Adipocyte (in vitro differentiated cells): ENCODE measurements at places on chromosomes 1 and 21.

DNA sequence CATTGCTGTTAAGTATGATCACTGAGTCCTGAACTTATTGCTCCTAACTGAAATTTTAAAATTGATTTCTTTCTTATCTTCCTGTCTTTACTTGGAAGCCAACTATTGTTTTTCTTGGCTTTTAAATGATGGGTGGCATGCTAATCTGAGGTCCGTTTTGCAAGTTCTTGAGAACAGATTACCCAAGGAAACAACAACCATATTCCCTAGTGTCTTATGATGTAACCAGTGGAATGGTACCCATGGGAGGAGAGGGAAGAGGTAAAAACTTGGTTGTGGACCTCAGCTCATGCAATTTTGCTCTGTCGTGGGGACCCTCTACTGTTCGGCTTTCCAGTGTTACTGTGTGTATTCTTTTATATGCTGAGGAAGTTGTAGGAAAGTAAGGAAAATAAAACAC lies 454.8 kb upstream of the ADAMTS5 start:
- no peak for DNase-seq

DNA sequence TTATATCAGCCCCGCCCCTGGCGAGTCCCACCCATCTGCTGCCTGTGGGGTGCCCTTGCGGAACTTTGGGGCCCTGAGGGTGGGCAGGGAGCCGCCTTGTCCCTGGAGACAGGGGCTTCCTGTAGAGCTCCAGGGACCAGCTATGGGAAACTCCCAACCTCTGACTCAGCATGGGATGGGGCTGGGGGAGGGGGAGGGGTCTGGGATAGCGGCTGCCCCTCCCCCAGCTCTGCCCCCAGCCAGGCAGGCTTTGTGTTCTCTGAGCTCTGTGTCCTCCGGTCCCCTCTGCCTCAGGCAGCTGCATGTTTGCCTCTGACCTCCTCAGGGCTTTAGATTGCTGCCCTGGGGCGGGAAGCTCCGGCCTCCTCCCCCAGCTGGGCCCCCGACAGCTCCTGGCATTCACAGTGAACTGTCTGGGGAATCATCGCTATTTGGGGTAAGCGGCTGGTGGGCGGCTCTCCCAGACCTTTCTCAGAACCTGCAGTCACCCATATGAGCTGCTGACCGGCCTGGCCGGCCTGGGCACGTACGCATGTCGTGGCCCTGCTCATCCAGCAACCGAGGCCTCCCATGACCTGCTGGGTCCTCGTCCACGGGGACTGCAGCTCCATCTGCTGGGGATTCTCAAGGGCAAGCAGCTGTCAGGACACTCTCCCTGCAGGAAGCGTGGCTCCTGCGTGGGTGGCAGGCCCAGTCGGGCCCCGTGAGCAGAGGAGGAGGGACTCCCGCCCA lies 17.1 kb downstream of the ARHGEF16 start:
- peak; percentile 47 for DNase-seq

DNA sequence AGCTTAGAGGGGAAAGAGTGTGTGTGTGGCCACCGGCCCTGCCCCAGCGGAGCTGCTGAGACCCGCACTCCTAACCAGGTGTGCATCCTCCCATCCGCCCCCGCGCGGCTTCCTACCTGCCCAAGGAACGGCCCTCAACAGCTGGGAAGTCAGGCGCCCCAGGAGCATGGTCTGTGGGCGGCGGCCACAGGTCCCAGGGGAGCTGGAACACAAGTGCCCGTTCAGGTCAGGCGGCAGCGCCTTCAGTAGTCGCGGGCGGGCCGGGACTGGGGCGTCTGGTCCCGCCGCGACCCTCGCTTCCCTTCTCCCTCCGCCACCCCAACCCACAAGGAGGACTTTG lies 448 bp downstream of the AURKAIP1 start:
- DNase-seq: peak; percentile 53

DNA sequence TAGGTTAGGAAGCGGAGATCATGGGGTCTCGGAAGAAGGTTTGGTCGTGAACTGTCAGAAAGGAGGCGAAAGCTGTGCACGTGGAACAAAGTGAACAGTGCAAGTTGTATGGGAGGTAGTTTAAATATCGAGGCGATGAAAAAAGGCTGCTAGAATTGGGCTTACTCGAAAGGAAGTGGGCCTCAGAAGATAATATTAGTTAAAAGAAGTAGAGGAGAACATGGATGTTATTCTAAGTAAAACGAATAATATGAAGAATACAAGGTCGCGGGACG lies 571 bp downstream of the WDR3 start:
- no peak for DNase-seq

DNA sequence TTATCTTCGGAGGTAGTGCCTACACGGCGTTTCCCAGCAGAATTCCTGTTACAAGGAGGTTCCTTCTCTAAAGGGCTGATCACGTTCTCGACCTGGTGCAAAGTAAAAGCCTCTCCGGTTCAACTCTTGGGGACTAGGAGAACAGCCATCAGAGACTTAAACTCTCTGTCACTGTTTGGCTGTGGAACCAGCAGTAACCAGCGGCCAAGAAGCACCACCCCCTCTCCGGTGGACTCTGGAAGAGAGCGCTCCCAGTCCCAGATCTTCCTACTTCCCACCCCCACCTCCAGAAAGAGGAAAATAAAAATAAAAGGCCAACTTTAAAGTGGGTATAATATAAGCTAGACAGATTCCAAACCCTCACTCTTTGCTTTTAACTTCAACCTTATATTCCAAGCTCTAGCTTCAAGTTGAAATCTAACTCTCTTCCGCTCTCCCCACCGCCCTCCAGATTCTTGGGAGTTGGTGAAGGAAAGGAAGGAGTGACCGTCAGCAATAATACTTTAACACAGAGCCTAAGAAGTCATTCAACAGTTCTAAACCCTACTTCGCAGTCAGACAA lies 2.9 kb downstream of the BRINP3 start:
- peak; percentile 43 for DNase-seq

DNA sequence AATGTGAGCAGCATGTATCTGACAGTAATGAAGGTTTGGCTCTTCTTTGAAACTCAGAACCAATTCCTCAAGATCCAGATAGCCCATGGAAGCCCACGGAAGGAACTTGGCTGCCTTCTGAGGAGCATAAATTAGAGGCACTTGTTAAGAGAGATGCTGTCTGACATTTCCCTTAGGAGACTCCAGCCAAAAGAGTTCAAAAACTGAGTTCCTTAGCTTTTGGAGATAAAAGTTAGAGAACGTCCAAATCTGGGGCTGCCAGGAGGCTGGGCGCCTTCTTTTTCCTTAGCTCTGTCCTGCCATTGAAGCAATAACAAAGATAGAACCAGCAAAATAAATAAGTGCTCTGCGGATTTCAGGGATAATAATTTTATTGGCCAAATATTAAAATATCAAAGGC lies 439.6 kb upstream of the USP24 start:
- DNase-seq: no peak

- peak; percentile 20 for DNase-seq
These were observed 92.9 kb downstream of the BEND5 start for GRCh38 chr1:48683839-48684238.
